CD8-positive, alpha-beta memory T cell (primary cell): ENCODE measurements at places on chromosomes 2 and 18.

- no peak for DNase-seq
Measured at GRCh38 chr2:149018981-149019380, 19.5 kb upstream of the LYPD6B start.

- no peak for DNase-seq
Measured at GRCh38 chr2:224009605-224010315, 29.3 kb downstream of the SERPINE2 start.

DNA sequence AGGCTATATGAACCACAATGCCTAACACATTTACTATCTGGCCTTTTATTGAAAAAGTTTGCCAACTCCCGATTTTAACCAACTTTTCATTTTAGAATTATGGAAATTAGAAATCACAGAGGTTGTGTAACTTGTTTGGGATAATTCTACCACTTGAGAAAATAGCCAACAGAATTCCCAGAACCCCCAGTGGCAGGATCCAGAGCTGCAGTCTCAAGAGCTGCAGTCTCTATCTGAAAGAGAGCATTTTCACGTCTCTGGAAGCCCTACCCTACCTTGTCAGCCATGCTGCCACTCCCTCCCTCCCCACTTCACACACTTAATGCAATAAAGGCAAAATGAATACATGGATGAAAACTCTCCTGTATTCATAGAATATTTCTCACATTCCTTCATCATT is 23.4 kb upstream of the TSPYL6 start:
- no peak for DNase-seq

DNA sequence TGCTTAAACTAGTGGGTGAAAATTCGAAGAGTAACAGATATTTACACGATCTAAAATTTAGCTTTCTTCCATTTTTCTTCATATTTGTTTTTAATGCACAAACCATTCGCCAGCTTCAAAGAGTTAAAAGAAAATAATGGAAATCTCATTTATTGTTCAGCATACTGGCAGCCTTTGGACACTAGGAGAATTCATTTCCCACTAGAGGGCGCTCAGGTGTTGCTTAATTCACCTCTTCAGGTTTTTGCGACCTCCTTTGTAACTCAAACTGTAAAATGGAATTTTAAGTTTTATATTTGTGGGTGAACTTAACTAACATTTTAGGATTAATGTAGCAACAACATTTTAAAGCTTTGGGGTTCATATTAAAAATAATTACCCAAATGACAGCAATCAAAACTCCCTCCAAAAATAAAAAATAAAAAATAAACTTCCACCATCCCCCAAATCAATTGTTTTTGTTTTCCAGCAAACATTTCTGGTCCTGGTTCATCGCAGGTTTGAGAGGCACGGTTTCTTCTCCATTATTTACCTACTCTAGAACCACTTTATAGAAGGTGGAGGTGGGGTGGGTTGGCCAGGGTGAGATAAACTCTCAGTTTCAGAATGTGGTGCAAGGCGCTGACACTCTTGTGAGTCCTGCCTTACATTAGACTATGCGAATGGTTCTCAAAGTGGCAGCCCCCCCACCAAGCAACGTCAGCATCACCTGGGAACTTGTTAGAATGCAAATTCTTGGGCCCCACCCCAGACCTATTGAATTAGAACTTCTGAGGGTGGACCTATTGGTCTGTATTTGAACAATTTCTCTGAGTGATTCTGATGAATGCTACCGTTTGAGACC is 24.7 kb upstream of the PNPT1 start:
- DNase-seq, result no peak

DNA sequence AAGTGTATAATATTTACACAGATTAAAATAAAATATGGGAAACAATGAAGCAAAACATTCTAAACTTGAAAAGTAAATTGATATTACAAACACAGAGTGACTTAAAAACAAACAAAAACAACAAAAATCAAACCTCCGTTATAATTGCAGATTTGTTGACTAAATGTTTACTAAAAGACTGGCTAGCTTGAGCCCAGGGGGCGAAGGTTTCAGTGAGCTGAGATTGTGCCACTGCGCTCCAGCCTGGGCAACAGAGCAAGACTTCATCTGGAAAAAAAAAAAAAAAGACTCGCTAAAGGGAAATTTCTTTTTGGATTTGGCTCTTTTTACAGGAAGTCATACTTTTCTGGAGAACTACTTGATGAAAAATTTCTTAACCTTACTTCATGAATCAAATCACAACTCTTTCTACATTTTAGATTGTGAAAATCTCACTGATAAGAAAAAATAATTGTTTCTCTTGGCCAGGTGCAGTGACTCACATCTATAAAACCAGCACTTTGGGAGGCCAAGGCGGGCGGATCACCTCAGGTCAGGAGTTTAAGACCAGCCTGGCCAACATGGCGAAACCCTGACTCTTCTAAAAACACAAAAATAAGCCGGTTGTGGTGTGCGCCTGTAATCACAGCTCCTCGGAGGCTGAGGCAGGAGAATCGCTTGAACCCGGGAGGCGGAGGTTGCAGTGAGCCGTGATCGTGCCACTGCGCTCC is 9.7 kb downstream of the TFPI start:
- no peak for DNase-seq

- no peak for DNase-seq
Measured at GRCh38 chr2:135744760-135745314, 3.2 kb downstream of the UBXN4 start.

DNA sequence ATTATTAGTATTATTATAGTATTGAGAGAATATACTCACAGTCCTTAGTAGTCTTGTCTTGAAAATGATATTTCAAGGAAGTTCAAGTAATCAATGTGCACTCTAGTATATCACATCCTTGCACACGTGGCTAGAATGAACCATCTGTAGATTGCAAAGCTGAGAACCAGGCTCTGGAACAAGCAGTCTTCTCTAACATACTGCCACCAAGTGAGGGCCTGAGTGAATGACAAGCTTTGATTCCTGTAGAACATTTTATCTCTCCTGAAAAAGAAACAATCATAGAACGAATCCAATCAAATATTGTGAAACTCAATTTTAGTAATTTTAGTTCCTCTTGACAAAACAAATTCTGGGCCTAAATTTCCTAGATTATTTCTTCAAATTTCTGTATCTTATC is 55.3 kb upstream of the SULT1C3 start:
- no peak for DNase-seq

DNA sequence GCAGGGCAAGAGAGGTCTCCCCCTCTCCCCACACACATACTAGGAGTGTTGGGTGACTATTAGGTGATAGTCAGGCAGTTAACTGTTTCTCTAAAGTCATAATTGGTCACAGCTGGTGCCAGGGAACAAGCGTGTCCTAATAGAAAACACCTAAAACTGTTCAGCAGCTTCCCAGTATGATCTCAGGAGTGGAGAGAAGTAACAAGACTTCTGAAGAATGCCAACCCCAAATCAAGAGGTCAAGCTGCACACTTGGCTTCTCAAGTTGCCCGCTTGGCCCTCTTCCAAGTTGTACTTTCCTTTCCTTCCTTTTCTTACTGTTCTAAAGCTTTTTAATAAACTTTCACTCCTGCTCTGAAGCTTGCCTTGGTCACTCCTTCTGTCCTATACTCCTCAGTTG is 22.4 kb upstream of the STAT1 start:
- no peak for DNase-seq

- no peak for DNase-seq
Measured at GRCh38 chr2:60535685-60536312, 17.7 kb downstream of the BCL11A start.

DNA sequence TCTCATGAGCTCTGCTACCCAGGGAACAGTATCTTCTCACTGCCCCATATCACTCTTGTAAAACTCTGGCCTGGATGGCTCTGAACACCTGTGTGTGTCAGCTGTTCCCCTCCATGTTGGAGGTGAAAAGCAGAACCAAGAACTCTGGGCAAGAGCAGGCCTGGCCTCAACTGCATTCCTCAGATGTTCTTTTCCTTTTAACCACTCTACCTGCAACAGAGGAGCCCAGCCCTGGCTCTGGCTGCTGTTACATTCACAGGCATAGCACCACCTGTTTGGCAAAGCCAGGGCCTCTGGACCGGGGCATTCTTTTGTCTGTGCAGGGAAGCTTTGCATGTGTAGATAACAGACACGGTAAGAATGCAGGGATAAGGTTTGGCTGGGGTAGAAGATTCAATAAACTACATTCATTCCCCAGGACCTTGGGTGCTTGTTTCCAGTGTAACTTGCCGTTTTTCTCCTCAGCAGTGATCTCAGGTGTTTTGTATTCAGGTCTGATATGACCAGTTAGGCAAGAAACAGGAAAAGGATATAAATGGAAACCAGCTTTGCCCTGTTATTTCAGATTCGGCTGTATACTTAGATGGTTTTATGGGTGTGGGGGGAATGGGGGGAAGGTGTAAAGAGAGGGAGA is 95.1 kb downstream of the SPTBN1 start:
- DNase-seq, result no peak

- no peak for DNase-seq
Measured at GRCh38 chr2:23569761-23570365, 184.9 kb downstream of the KLHL29 start.

DNA sequence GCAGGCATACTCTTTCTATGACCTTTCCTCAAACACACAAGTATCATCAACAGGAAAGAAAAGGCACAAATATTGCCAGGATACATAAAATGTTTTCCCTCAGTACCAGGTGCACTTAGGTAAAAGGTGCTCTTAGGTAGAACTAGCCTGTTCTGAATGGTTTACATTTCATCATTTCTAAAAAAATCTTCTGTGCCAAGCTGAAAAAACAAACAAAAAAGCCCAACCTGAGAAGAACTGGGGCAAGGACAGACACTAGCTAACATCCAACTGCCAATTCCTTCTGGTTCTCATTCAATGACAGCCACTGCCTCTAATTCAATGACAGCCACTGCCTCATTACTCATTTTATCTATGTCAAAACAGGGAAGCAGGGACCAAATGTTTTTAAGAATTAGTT is 68.5 kb downstream of the SPIRE1 start:
- no peak for DNase-seq

DNA sequence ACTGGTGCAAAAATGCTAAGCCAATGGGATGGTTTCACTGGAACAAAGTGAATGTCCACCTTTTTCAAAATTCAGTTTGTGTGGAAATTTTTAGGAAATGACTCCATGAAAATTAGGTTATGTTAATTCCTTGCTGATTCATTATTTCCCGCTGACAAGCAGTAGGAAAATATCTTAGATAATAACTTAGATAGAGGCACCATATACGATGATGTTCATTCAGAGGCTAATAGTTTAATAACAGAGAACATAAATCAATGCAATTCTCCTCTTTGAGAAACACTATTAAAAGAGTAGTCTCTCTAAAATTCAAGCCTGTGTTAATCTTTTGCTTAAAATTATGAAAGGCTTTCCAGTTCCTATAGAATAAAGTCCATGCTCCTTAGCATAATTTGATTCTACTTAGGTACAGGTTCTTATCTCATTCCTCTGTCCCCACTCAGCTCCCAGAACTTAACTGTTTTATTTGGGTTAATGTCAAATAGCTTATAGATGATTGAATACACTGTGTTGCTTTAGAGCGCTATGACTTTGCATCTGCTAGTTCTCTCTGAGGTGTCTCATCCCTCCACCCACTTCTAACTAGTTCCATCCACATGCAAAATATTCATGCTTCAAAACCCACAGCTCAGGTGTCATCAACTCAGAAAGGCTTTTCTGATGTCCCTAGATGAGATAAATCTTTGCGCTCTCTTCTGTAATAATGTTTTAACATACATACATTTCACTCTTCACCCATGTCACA is 503.6 kb downstream of the ERBB4 start:
- DNase-seq, result no peak

GRCh38 chr2:15732341-15733077 is 140.8 kb downstream of the DDX1 start:
- no peak for DNase-seq

DNA sequence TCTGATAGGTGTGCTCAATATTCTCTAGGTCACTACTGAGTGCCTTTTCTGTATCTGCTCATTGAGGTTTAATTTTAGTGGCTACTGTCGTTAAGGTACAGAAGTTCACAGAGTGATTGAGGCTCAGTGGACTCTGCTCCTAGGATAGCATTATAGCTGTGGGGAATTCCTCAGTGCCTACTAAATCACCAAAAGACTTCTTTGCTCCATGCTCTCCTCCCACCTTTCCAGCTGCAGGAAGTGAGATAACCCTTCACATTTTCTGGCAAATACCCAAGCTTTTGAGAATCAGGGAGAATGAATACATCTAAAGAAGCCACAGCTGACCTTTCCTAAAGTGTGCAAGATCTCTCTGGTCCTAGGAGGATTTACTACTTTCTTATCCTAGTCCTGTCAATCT is 95.2 kb upstream of the FSIP2 start:
- DNase-seq, result no peak

- DNase-seq, result no peak
Measured at GRCh38 chr18:55433648-55434047, 154.3 kb downstream of the TCF4 start.

DNA sequence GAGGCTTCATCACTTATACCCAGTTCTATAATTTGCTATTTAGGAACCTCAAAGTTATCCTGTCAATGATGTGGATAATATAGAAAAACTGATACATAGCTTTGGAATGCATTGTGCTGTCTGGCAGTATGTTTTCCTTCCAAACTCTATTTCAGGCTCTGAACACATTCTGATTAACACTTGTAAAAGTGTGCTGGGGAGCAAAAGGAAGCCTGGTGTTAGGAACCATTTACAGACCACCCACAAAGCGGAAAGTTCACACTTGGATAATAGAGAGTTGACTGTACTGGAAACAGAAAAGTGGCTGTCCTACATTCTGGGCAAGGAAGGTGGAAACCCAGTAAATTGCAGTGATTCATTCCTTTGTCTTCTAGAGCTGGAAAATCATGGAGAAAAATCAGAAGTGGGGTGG is 114.5 kb upstream of the ZFP36L2 start:
- DNase-seq, result no peak
